ENCODE measurements at places on chromosomes 16 and 17.

- no peak for DNase-seq
These were observed 51.3 kb upstream of the IRX6 start for GRCh38 chr16:55272744-55273143.

DNA sequence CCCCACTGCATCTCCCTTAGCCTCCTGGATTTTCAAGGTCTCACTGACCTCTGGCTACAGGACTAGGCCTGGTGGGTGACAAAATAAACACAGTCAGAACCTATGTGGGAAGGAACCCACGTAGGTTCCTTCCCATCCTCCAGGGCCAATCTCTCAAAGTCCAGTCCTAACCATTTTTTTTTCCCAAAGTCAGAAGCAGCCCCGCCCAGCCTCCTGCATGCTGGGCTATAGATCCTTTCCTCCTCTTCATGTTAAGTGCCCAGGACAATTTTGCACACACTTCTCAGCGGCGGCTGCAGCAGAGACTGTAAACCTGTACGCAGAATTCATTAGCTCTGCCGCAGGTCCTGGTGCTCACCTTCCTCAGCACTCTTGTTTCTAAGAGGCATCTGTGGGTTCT, 285.8 kb downstream of the NPIPA8 start:
- no peak for DNase-seq

GRCh38 chr16:70582280-70582978, 58.8 kb downstream of the SF3B3 start:
- no peak for DNase-seq

DNA sequence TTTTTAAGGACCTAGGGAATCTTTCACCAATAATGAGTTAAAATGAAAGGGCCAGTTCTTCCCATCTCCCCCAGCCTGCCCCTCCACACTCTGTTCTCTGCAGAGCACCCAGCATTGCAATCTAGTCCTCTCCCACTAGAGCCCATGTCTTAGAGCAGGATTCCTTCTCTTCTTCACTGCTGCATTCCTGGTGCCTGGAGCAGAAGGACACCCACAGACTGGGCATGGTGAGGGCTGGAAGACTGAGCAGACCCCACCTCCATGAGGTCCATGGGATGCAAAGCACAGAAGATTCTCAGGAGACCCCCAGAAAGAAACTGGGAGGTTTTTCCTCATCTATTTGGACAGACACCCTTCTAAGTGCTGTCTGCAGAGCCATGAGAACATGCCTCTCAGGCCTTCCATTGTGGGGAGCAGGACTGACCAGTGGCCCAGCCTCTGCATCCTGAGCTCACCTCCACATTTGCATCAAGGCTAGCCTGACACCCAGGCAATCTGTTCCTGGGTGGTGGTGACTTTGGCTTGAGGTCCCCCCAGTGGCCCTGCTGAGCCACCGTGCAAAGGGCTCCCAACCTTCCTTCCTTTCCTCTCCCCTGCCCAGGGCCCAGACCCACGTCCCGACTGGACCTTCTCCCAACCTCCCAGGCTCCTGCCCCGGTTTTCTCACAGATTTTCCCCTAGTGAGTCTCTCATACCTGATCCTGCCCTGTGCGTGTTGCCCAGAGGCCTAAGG, 74.2 kb upstream of the ZNF469 start:
- peak; percentile 29 for DNase-seq

DNA sequence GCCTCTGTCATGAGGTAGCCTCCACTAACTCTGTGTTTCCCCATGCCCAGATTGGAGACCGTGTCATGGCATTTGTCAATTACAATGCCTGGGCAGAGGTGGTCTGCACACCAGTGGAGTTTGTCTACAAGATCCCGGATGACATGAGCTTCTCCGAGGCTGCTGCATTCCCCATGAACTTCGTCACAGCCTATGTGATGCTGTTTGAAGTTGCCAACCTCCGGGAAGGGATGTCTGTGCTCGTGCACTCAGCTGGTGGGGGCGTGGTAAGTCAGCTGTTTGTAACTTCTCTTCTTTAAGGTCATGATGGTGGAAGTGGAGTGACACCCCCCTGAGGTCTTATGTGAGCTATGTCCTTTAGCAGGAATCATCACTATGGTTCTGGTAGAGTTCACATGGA, 36.8 kb downstream of the VAT1L start:
- no peak for DNase-seq

GRCh38 chr17:79341222-79341780, 266.7 kb downstream of the ENGASE start:
- no peak for DNase-seq

DNA sequence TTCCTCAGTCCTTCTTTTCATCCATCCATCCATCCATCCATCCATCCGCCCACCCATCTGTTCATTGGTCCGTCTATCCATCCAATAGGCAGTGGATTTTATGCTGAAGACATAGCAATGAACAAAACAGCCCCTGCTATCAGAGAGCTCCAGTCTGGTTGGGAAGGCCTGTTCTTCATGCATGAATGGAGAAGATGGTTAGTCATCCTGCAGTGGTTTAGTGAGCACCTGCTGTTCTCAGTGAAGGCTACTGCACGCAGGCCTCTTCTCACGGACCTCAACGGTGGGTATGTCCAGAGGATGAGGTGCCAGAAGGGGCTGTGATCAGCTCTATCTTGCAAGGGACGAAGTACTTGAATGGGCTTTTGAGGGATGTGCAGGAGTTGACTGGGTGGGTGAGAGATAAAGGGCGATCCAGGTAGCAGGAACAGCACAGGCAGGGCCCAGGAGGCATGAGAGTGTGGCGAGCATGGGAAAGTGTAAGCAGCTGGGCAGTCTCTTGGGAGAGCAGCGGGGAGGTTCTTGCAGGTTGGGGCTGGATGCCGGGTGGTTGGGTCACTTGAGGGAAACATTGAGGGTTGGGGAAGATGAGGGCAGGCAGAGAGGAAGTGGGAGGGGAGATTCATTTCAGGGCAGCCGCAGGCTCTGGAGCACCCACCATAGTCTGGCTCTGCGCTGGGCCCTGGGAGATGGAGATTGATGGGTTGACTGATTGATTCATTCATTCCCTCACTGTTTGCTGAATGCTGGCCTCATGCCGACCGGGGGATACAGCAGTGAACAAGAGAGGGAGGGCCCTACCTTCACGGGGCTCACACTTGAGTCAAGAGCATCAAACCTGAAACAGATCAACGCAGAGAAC, 115.0 kb upstream of the CIBAR2 start:
- peak; percentile 65 for DNase-seq

- peak; percentile 76 for DNase-seq
These were observed 455.8 kb upstream of the MAF start for GRCh38 chr16:80056324-80056723.

DNA sequence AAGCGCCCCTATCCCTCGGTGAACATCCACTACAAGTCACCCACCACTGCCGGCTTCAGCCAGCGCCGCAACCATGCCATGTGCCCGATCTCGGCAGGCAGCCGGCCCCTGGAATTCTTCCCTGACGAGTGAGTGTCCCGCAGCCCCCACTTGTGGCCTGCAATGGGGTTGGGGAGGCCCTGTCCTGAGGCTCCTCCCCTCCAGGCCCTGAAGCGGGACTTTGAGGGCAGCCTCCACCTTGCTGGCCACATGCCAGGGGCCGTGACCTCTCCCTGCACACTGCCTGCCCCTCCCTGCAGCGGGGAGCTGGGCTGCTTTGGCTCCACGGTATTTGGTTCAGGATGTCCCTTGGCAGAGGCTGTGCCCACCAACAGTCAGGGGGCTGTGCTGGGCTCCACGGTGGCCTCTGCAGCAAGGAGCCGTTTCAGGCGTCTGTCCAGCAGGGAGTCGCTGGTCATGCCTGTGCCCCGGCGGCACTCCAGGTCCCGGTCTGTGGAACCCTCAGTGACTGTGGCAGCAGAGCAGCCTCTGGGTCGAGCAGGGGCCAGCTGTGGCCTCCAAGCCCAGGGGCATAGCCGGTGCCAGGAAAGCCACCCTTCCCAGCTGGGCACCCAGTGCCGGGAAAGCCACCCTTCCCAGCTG, 8.3 kb downstream of the NME3 start:
- no peak for DNase-seq

DNA sequence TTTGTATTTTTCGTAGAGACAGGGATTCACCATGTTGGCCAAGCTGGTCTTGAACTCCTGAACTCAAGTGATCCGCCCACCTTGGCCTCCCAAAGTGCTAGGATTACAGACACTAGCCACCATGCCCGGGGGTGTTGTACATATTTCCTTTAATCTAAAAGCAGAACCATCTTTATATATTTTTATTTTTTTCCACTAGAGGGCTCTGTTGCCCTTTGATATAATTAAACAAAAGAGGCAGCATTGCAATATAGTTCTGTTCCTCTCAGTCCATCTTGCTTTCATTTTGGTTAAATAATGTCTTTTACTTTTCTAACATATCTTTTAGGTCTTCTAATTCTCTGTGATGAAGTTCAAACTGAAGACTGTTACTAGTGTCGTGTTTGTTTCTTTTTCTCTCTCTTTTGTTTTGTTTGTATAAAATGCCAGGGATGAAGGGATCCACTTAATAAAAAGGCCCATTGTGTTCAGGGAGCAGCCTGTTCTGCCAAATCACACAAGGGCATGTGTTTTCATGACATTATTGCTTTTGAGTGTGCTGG, 23.4 kb downstream of the WWOX start:
- DNase-seq, result peak; percentile 88

GRCh38 chr16:57041182-57042156, 50.9 kb upstream of the CPNE2 start:
- no peak for DNase-seq

GRCh38 chr17:41446806-41447205, 6.0 kb upstream of the KRT38 start:
- peak; percentile 40 for DNase-seq

DNA sequence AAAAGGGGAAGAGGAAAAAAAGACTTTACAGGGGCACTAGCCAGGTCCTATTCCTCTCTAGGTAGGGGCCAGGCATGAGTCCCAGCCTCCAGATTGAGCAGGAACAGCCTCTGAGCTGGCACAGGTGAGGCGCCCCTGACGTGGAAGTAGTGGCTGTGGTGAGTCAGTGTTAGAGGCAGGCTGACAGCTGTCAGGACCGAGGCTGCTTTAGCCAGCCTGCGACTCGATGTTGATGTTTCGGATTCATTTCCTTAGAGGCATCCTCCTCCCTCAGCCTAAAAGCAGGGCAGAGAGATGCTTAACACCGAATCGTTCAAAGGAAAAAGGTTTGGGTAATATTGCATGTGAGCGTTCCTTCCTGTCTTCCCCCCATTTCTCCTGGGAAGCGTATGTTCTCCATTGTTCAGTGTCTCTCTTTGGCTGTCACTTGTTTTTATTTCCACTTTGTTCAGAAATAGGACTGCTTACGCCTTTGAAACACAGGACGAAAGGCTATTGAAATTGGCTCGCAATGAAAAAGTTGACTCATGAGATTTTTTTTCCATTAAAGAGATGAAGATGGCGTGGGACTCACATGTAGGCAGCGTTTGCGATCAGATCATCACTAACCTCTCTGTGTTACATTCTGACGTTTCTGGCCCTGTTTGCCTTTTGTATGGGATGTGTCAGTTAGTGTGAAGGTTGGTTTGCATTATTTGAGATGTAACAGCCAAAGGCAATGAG, 1.3 kb downstream of the KIAA0513 start:
- DNase-seq, result peak; percentile 74

- peak; percentile 87 for DNase-seq
These were observed 170.8 kb upstream of the FAM20A start for GRCh38 chr17:68771867-68772515.
